ENCODE measurements at places on chromosomes 3 and 15. TPM values are rescaled to one million over a fixed set of nuclear protein-coding genes. Genes with fewer than 3 reads are reported as not detected.

- no peaks in the 10 kb centered on the region for H3K27me3 ChIP-seq
- no peaks in the 10 kb centered on the region for H3K4me1 ChIP-seq
- no peak overlapping the region for H3K4me3 ChIP-seq
- H3K36me3 ChIP-seq = no peaks in the 10 kb centered on the region
- DNase-seq = no peak
These were observed 66.3 kb downstream of the GTPBP8 start for GRCh38 chr3:113057117-113057516.

DNA sequence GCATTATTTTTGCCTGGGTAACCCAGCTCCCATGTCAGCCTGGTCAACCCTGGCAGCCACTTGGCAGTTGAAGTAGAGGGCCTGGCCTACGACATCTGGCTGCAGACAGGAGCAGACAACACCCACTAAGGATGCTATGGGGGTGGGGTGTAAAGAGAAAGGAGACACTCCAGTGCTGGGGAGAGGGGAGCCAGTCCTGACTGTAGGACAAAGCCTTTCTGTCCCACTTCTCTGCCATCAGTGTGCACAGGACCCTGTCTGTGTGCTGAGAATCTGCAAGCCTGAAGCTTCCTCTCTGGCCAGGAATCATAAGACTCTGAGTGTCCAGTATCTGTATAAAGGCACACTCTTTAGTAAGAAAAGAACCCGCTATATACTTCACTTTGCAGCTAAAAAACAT lies 96.3 kb upstream of the CHRM5 start:
- DNase-seq = no peak
- no peaks in the 10 kb centered on the region for H3K36me3 ChIP-seq
- H3K27ac ChIP-seq = no peak overlapping the region
- H3K27me3 ChIP-seq = no peaks in the 10 kb centered on the region
- H3K4me1 ChIP-seq = no peaks in the 10 kb centered on the region

DNA sequence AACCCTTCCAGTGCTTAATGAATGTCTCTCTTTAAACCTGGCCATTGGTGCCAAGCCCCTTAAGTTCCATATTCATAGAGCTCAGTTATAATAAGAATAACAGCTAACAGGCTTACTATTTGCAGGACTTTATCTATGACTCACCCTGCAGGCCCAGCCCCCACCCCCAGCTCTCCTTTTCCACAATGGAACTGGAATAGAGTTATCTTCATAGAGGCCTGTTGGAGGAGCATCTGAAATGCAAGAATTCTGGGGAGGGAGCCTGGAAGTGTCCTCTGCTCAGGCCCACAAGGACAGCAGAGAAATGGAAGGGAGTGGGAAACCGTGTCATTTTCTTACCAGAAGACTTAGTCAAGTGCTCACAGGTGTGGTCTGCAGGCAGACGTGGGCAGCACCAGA lies 52.8 kb downstream of the SEMA5B start:
- H3K27ac ChIP-seq = no peak overlapping the region
- peak; percentile 46 for DNase-seq
- H3K36me3 ChIP-seq = no peaks in the 10 kb centered on the region
- peaks cover 9% of the 10 kb centered on the region for H3K27me3 ChIP-seq
- H3K4me1 ChIP-seq = peaks cover 3% of the 10 kb centered on the region
- H3K4me3 ChIP-seq = no peak overlapping the region

Gene LDHAL6B
- total RNA-seq = not detected

Gene MRAS
- 48.0 TPM for total RNA-seq
